Activated CD4-positive, alpha-beta T cell treated with anti-CD3 and anti-CD28 coated beads for 36 hours (primary cell): ENCODE measurements at places on chromosomes 1 and 21.

DNA sequence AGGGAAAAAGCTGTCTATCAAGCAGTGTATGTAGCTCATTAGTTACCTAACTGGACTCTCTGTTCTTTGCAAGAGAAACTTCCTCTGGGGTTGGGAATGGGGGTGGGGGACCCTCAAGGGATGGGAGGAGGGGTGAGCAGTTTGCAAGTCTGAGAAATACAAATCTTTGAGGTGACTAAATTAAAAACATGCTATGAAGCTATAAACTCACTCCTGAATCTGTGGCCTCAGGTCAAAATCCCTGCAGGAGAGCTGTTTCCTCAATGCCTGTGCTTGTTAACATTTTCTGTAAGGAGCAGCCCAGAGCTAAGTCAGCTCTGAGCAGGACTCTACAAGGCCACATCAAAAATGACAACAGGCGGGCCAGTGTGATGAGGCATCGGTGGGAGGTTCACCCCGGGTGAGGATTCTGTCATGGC, 32.8 kb upstream of the PTPRC start:
- H3K4me1 ChIP-seq = peaks cover 73% of the 10 kb centered on the region
- no peak overlapping the region for H3K27ac ChIP-seq
- H3K36me3 ChIP-seq = peaks cover 10% of the 10 kb centered on the region
- H3K4me3 ChIP-seq = no peak overlapping the region

DNA sequence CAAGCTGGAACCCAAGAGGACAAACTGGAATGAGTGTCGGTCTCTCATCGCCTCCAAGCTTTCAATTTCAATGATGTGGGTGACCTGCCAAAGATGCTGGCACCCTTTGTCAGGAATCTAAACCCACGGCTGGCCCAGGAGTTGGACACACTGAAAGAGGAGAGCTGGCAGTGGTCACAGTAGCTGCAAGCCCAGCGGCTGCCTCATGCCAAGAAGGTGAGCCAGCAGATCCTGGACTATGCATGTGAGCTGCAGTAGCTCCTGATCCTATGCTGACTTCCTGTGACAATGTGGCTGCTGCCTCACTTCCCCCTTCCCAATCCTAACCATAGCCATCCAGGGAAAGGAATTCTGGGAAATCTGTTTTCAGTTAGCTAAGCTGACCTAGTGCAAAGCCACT, 117.0 kb upstream of the VAV3 start:
- H3K36me3 ChIP-seq = no peaks in the 10 kb centered on the region
- H3K27ac ChIP-seq = peak overlapping the region; percentile 72
- peaks cover 65% of the 10 kb centered on the region for H3K4me1 ChIP-seq
- no peak for DNase-seq
- H3K27me3 ChIP-seq = no peaks in the 10 kb centered on the region

GRCh38 chr1:186164773-186165172, 210.3 kb downstream of the TPR start:
- no peak overlapping the region for H3K4me3 ChIP-seq
- H3K27me3 ChIP-seq = peaks cover 22% of the 10 kb centered on the region
- H3K27ac ChIP-seq = no peak overlapping the region
- no peak for DNase-seq
- no peaks in the 10 kb centered on the region for H3K36me3 ChIP-seq
- no peaks in the 10 kb centered on the region for H3K4me1 ChIP-seq

GRCh38 chr1:41723786-41724185, 194.9 kb downstream of the HIVEP3 start:
- H3K4me3 ChIP-seq = no peak overlapping the region
- H3K27ac ChIP-seq = no peak overlapping the region
- no peaks in the 10 kb centered on the region for H3K36me3 ChIP-seq
- H3K4me1 ChIP-seq = peaks cover 51% of the 10 kb centered on the region
- DNase-seq = no peak

DNA sequence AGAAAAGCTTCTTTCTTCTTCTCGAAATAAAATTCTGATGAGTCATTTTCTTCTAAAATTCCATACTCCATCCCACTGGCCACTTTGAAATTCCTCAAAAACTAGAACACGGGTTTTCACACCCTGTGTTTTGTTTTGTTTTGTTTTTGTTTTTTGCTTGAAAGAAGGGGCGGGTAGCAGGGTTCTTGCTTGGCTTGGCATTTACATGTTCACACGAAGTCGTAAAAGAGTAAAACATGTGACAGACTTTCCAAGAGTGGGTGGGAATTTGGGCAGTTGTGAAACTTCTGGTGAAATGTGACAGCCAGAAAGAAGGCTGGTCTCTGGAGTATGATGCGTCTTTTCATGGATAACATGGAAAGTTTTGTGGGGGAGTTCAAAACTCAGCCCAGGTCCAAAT, 47.1 kb upstream of the FMN2 start:
- H3K27ac ChIP-seq = no peak overlapping the region
- H3K27me3 ChIP-seq = no peaks in the 10 kb centered on the region
- no peaks in the 10 kb centered on the region for H3K4me1 ChIP-seq
- no peak overlapping the region for H3K4me3 ChIP-seq
- no peaks in the 10 kb centered on the region for H3K36me3 ChIP-seq

- no peaks in the 10 kb centered on the region for H3K36me3 ChIP-seq
- H3K4me1 ChIP-seq = no peaks in the 10 kb centered on the region
- no peaks in the 10 kb centered on the region for H3K27me3 ChIP-seq
- no peak overlapping the region for H3K27ac ChIP-seq
Observed at GRCh38 chr1:195663549-195664280, 944.5 kb downstream of the KCNT2 start.

DNA sequence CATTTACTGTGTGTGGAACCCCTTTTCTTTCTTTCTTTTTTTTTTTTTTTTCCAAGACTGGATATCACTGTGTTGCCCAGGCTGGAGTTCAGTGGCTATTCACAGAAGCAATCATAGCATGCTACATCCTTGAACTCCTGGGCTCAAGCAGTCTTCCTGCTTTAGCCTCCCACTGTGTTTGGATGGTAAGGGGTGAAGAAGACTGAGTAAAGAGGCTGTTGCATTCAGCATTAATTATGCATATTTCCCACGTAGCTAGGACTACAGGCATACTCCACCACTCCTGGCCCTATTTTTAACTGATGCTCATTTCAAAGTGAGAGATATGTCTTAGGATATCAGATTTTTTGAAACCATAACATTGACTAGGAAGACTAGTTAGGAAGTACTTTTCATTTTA, 39.5 kb downstream of the PHACTR4 start:
- DNase-seq = no peak
- H3K36me3 ChIP-seq = peaks cover 5% of the 10 kb centered on the region
- H3K27ac ChIP-seq = no peak overlapping the region
- H3K27me3 ChIP-seq = no peaks in the 10 kb centered on the region
